NCI-H146 (cell line): ENCODE measurements at places on chromosomes 1 and 21.

GRCh38 chr21:29737186-29737585 lies 202.6 kb downstream of the GRIK1 start:
- DNase-seq = no peak

GRCh38 chr1:88979054-88979748 lies 13.2 kb downstream of the KYAT3 start:
- DNase-seq = no peak

DNA sequence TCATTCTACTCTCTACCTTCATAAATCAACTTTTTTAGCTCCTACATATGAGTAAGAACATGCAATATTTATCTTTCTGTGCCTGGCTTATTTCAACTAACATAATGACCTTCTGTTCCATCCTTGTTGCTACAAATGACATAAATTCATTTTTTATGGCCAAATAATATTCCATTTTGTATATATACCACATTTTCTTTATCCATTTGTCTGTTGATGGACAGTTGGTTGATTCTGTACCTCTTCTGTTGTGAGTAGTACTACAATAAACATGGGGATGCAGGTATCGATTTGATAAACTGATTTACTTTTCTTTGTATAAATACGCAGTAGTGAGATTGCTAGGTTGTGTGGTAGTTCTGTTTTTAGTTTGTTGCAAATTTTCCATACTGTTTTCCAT lies 279.5 kb upstream of the NFIA start:
- no peak for DNase-seq

- no peak for DNase-seq
Measured at GRCh38 chr1:150887018-150887417, at the start of gene CTXND2. CTXND2 (plus strand) TSS chr1:150887136; CDS start chr1:150912315, 25,179 bp downstream.

GRCh38 chr1:73593804-73594203 lies 604.2 kb downstream of the LRRIQ3 start:
- no peak for DNase-seq

- no peak for DNase-seq
Measured at GRCh38 chr1:244605835-244606370, 47.0 kb upstream of the DESI2 start.

DNA sequence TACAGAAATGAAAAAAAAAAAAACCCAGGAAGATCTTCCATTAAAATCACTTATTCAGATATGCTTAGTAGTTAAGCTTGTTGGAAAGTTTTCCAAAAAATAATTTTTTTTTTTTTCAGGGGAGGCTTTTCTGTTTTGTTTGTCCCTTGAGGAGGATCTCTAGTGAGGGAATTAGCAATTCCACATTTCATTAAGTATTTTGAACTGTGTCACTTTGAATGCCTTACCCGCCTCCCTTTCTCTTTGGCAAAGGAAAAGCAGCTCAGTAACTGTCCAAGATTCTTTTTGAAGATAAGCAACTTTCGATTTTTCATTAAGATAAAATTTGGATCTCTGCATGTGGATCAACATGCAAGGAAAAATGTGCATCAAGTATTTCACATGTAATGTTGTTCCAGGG lies 1.8 kb downstream of the NTNG1 start:
- DNase-seq = no peak

- no peak for DNase-seq
Measured at GRCh38 chr1:217004776-217005436, 281.7 kb upstream of the ESRRG start.

GRCh38 chr21:28908351-28908750 lies 84.3 kb downstream of the LTN1 start:
- DNase-seq = no peak

DNA sequence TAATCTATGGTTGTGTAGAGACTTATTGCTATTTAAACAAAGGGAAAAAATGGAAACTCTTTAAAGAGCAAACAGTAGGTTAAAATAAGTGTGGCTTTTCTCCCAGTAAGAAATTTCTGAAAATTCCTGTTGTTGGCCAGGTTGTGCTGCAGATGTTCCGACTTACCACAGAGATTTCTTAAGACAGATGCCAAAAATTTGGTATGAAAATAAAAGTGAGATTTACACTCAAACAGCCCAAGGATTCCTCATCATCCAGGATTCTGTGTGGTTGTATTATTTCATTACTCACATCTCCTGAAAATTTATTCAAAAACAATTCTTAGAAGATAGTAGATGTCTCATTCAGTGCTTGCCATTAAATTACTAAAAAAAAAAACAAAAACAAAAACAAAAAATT lies 296.7 kb upstream of the PTBP2 start:
- no peak for DNase-seq

- no peak for DNase-seq
Measured at GRCh38 chr21:28916150-28916893, 76.4 kb downstream of the LTN1 start.

- DNase-seq = no peak
Measured at GRCh38 chr1:240803151-240803550, 191.2 kb upstream of the GREM2 start.

- DNase-seq = peak; percentile 88
Measured at GRCh38 chr21:44711327-44712202, at the start of gene TSPEAR. TSPEAR (minus strand) TSS chr21:44711572; CDS start chr21:44711514, 58 bp downstream.

DNA sequence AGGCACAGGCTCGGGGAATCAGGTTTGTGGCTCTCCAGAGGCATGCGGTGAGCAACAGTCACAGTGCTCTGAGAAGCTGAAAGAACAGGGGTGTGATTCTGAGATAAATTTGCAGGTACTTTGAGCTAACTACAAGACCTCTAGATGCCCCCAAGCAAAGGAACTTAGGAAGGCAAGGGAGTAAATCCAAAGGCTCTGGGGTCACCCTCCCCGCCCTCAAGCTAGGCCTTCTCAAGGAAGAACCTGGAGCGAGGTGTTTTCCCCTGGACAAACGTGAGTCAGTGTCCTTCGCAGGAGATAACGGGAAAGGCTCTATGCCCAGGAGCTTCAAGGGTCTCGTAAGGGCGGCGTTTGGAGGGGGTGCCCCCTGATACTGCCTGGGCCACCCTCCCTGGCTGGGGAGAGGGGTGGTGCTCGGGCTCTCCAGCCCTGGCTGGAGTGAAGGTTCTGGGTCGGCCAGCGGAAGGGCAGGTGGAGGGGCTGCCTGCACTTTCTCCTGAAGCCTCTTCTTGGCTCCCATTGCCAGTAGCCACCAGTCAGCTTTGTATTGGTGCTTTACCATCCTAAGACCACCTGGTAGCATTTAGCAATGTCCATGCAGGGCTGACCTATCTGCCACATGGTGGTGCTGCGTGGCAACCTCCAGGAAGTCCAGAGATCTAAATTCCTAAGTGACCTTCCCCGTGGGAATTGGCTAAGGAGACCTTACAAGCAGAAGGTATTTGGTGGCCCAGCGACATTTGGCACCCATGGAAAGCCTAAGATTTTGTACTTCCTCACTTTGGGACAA lies 44.0 kb downstream of the GPR161 start:
- peak; percentile 23 for DNase-seq

- DNase-seq = no peak
Measured at GRCh38 chr1:31315902-31316301, 19.1 kb downstream of the ZCCHC17 start.

DNA sequence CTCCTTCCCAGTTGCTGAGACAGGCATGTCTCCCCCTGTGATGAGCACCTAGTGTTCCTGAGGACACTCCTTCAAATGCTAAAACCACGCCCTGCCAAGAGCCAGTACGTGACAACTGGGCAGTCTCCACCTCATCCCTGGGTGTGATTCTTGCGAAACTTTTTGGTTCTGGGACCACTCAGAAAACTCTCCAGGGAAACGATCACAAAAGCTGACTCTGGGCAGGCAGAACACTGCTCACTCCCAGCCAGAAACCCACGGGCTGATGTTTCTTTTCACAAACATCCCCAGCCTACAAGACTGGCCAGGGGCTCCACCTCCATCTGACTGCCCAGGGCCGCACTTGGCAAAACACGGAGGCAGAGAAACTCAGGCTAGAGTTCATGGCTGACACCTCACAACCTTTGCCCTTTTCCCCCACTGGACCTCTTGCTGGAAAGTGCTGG lies 24.4 kb downstream of the DHRS3 start:
- no peak for DNase-seq

GRCh38 chr1:115258302-115258866 lies 79.7 kb downstream of the NGF start:
- DNase-seq = no peak

- no peak for DNase-seq
Measured at GRCh38 chr21:24403221-24403620, 1204.1 kb downstream of the MRPL39 start.

GRCh38 chr1:248047008-248047407 lies 372 bp downstream of the OR2L3 start:
- no peak for DNase-seq

- peak; percentile 7 for DNase-seq
Measured at GRCh38 chr1:100543640-100544039, 5.7 kb downstream of the GPR88 start.

GRCh38 chr21:39263372-39263771 lies 50.1 kb downstream of the BRWD1 start:
- DNase-seq = no peak

GRCh38 chr1:192603218-192603787 lies 27.7 kb downstream of the RGS1 start:
- no peak for DNase-seq

DNA sequence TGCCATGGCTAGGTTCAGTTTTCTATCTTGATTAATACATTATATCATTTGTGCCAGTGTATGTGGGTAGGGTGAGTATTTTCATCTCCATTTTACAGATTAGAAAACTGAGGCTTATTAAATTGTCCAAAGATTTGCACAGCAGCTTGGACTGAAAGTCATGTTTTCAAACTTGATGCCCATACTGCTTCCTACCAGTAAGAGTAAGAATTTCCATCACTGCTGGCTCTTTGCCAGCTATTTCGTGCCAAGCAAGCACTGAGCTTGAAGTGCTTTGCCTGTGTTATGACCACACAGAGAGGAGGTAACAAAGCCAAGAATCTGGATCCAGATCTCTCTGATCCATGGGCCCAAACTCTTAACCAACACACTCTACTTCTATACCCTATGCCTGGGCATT lies 295.0 kb downstream of the VAV3 start:
- DNase-seq = peak; percentile 46

DNA sequence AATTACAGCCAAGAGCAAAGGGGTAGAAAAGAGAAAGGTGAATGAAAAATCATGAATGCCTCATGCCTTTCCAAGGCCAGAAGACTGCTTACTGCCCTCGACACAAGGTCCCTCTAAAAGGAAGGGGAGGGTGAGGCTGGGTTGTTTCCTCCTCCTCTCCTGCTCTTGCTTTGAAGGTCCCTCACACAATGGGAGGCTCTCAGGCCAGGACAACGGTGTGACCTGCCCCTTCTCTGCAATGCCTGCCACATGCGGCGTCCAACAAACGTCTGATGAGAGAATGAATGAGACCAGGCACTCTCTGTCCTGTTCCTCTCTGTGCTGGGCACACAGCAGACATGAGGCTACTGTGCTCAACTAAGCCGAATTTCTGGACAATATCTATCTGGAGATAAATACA lies 51.3 kb downstream of the SSBP3 start:
- DNase-seq = no peak

DNA sequence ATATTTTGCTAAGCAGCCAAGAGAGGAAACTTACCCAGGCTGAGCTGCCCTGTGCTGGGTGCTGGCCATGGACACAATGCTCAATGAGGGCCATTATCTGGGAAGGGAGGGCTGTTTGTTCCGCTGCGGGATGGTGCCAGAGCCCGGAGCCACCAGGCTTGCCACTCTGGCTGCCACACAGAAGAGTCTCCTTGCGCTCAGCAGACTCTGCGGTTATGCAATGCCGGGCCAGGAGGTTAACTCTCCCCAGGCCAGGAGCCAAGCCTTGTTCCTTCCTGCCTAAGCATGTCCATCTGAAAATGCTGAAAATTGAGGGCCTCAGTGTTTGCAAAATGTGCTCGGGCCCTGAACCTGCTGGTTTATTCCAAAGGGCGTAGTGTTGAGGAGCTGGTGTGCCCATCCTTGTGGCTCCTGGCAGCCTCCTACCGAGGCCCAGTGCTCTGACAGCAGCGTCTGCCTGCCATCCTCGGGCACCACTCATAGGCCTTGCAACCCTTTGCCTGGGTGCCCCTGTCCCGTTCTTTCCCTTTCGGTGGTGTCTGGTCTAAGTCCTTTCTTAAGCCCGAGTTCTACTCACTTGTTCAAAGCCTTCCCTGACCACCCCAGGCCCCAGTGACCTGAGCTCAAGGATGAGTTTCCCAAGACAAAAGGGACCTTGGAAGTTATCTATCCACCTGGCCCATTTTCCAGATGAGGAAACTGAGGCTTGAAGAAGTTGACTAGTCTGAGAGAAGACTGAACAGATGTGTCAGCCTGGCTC lies 133.8 kb upstream of the EDN2 start:
- no peak for DNase-seq

- no peak for DNase-seq
Measured at GRCh38 chr1:75083223-75083622, 51.0 kb upstream of the LHX8 start.

DNA sequence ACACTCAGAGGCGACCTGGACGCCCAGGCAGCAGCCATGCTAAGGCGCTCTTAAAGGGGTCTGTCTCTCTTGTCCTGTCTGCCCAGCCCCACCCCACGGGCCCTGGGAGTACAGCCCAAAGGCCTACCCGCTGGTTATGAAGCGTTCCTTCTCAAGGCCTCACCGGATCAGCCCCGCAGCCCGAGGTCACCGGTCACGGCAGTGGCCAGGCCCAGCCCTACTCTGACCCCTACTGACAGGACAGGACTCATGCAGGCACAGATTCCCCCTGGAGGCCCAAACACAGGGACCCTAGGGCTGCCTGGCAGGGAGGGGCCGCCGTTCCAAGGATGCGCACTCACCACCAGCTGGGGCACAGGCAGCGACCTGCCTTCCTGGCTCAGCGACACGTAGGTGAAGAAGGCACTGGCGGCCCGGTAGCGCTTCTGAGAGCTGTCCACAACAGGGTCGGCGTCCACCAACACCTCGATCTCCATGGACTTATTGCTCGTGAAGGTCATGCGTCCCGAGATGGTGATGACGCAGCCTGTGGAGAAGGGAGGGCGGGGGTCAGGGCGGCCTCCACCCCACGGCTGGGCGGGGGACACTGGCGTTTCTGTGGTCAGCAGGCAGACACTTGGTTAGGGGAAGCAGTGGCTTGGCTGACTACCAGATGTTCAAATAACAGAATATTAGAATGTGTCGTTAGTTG lies 20.0 kb upstream of the GPR153 start:
- DNase-seq = no peak

DNA sequence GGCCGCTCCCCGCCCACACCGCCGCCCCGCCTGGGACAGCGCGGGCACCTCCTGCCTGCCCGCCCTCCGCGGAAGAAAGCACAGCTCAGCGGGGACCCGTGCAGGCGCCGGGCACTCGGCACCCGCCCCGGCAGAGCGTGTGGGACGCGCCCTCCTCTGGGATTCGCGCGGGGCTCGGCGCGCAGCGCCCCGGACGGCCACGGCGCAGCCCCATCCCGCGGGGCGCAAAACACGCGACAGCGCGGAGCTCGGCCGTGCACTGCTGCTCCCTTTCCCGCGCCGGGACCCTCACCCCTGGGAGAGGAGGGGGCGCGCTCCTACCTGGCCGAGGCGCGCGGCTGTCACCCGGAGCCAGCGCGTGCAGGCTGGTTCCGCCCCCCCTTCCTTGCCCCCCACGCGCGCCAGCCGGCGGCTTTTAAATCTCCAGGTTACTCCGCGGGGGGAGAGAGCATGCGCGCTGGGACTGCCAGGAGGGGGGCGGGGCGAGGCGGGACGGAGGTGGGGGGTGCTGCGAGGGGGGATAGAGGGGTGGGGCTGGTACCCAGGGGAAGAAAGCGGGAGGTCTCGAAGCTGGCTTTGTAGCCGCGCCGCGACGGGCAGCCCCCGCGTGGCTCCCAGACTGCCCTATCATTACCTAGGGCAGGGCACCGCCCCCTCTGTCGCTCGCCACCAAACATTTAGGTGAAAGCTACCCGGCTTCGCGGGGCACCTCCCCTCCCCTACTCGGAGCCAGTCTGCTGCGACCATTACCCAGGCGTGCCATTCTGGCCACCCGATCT lies at the start of gene SLC45A3:
TSS of gene SLC45A3 (minus strand) at position 437 of the 779 bp plus-strand sequence. CDS start 15,853 bp downstream, outside the sequence.
- peak; percentile 53 for DNase-seq
